ENCODE measurements at places on chromosomes 16 and 17.

GRCh38 chr17:63540590-63540989, 9.7 kb upstream of the DCAF7 start:
- DNase-seq, result no peak

DNA sequence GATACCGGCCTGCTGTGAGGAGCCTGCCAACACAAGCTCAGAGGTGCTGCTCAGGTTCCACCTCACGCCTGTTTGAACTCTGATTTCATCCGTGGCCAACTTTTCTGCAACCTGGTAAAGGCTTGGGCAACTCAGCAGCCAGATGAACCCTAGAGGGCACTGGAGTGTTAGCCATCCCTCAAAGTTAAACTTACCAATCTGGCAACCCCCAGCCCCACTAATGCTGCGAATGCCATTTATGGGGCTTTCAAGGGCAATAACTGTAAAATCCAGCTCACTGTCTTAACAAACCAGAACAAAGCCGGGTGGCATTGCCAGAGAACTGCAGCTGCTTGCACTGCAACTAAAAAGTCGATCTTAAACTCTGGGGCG, 105.5 kb downstream of the AXIN2 start:
- DNase-seq, result peak; percentile 34

- no peak for DNase-seq
Observed at GRCh38 chr16:84082835-84083569, 33.7 kb downstream of the MBTPS1 start.

GRCh38 chr16:74813109-74813641, 38.6 kb upstream of the FA2H start:
- DNase-seq, result peak; percentile 85

DNA sequence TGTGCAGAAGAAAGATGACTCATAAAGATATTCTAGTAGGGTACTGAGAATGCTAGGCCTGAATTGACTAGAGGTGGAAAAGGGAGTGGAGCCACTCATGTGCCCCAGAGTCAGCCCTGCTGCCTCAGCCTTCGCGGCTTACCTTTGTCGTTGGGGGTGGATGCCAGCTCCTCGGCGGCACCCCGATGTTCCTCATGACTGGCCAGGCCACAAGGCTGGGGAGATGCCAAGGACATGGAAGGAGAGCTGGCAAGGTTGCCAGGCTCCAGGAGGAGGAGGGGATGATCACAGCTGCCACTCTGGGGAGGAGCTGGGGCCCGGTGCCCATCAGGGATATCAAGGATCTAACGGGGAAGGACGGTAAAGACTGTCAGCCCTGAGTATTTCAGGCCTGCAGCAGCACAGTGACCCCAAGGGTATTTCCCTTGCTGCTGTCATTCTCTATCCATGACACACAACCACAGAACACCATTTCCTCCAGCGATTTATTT, 9.7 kb upstream of the SLC35B1 start:
- DNase-seq, result no peak

DNA sequence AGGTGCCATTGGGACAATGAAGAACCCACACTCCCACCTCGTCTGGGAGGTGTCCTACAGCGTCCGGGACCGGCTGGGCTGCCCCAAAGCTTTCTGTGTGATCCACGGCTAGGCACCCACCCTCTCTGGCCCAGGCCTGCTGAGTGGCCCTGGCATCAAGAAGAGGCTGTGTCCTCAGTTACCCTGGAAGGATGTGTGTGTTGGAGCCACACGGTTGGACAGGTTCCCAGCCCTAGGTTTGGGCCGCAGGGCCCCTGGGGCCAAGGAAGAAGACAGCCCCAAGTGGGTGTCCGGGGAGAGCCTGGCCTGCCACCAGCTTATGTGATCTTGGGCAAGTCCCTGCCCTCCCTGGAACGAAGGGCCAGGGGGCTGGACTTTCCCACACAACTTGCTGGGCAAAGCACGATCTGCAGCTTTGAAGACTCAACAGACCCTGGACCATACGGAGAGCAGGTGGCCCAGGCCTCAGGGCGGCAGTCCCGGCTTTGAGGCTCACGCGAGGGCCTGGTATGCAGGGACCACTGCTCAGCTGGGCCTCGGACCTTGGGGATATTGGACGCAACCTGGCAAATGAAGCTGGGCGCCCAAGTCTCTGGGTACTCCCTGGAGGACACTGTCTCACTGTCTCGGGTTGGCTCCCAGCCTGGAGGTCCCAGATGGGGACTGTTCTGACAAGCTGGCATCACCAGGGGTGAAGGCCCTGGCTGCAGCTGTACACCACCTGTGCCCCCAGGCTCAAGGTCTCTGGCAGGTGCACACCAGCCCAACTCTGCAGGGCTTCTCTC, 17.5 kb downstream of the MYBBP1A start:
- DNase-seq, result no peak

- no peak for DNase-seq
Observed at GRCh38 chr16:60073376-60073775, 1339.3 kb upstream of the GOT2 start.

DNA sequence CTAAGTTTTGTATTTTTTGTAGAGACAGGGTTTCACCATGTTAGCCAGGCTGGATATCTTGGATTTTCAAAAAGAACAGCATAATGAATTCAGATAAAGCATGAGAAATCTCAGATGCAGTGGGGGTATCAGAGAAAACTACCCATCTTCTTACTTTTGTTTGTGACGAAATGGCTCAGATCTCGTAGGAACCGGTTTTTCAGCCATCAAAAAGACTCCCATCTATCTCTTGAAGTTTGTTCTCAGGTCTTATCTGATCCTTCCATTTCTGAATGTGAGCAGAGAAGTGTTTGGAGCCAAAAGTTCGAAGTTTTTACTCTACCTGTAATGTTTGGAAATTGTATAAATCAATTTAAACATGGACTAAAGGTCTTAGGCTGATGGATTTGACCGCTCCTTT, 57.2 kb downstream of the LDHD start:
- DNase-seq, result no peak

- no peak for DNase-seq
Observed at GRCh38 chr16:13392341-13392740, 490.9 kb downstream of the SHISA9 start.

DNA sequence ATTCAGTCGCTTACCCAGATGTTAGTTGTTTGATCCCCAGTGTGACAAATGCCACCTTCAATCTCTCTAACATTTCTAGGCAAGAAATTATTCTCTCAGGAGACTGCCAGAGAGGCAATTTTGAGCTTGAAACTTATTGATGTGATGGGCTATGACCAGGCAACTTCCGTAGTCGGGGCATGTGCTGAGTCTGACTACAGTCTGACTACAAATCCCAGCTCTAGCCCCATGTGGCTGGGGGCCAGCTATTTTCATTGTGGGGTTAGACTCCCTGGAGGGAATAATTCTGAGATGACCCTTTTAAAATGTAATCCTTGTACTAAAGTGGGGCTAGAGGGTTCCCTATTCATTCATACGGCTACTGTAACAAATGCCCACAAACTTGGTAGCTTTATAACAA, 65.9 kb downstream of the RBFOX1 start:
- no peak for DNase-seq

DNA sequence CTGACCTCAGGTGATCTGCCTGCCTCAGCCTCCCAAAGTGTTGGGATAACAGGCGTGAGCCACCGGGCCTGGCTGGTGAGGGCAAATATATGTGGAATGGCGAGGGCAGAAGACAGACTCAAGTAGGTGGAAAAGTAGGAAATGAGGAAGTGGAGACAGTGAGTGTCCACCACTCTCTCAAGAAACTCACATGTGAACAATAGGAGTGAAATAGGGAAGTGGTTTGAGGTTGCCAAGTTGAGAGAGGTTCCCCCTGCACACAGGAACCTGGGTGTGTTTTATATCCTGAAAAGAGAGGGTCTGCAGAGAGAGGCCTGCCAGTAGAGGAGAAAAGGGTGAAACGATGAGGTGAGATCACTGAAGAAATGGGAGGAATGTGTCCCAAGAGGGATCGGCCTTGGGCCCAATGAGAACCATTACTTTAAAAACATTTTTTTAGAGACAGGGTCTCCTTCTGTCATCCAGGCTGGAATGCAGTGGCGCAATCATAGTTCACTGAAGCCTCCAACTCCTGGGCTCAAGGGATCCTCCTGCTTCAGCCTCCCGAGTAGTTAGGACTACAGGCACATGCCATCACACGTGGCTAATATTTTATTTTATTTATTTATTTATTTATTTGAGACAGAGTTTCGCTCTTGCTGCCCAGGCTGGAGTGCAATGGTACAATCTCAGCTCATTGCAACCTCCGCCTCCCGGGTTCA, 17.1 kb upstream of the CORO1A start:
- no peak for DNase-seq

Data from colonic mucosa (tissue), 4 donors.